DMS79 (cell line): ENCODE measurements at places on chromosomes 6 and 20.

GRCh38 chr6:42692137-42692911 lies 30.1 kb downstream of the PRPH2 start:
- DNase-seq = no peak

GRCh38 chr6:130389142-130389541 lies 23.3 kb downstream of the TMEM200A start:
- DNase-seq = no peak

- no peak for DNase-seq
These were observed 67.4 kb downstream of the MOXD1 start for GRCh38 chr6:132333639-132334520.

DNA sequence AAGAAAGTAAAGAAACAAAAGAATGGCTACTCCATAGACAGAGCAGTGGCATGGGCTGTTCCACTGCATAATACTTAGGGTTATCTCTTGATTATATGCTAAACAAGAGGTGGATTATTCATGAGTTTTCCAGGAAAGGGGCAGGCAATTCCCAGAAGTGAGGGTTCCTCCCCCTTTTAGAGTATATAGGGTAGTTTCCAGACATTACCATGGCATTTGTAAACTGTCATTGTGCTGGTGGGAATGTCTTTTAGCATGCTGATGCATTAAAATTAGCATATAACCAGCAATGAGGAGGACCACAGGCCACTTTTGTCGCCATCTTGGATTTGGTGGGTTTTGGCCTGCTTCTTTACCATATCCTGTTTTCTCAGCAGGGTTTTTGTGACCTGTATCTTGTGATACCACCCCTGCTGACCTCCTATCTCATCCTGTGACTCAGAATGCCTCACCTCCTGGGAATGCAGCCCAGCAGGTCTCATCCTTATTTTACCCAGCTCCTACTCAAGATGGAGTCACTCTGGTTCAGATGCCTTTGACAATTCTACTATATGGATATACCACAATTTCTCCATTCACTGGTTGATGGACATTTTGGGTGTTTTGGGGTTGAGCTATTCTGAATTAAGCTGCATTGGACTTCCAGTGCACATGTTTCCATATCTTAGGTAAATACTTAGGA lies 280.6 kb downstream of the FARS2 start:
- no peak for DNase-seq

GRCh38 chr20:52793339-52793963 lies 178.7 kb upstream of the TSHZ2 start:
- no peak for DNase-seq

DNA sequence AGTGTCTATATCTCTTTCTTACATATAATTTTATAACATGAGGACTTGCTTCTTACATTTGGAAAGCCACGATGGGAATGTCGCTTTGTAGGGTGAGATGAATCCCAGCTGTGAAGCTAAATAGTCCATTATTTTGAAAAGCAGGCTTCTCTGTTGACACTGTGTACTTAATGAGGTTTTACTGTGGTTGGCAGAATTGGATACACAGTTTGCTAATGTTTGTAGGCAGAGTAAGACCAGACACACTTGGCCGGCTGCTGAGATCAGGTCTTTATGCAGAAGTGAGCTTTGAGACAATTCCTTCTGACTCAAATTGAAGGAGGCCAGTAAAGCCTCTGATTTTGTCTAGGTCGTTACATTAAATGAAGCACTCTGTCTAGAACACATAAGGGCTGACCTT lies 93.0 kb downstream of the NDUFAF5 start:
- no peak for DNase-seq

DNA sequence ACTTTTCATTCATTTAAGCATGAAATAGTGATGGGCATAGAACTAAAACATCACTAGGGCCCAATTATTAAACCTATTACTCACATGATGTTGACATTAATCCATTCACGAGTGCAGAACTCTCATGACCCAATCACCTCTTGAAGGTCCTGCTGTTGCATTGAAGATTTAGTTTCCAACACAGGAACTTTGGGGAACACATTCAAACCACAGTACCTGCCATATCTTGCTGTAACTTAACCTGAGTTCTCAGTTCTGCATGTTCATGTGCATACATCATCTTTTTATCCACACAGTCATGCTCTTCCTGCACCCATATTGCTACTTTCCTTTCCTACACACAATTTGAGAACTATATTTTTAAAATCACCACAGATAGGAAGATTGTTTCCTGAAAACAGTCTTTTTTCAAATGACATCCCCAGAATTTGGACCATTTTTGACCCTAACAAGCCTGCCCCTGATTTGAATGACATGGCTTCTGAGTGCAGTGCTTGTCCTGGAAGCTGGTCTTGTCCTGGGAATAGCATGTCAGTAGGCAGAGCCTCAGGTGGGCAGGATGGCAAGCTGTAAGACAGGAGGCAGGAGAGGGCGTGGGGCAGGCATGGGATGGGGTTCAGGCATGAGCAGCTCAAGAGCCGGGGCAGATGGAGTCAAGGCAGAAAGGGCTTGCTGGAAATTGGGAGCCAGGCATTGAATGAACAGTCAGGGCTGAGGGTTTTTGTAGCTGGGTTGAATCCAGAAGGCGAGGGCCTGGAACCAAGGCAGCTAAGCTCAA lies 49.2 kb upstream of the FOXC1 start:
- DNase-seq = no peak

DNA sequence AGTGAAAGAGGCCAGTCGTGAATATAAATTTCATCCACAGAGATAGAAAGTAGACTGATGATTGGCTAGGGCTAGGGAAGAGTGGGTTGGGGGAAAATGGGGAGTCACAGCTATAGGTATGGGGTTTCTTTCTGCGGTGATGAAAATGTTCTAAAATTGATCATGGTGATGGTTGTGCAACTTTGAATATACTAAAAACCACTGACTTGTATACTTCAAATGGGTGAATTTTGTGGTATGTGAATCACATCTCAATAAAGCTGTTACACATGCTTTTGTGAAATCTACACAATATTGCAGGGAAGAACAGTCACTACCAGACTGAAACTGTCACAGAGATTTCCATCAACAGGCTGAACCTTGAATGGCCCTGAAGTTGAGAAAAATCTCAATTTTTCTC lies 61.5 kb downstream of the LYRM4 start:
- DNase-seq = no peak

DNA sequence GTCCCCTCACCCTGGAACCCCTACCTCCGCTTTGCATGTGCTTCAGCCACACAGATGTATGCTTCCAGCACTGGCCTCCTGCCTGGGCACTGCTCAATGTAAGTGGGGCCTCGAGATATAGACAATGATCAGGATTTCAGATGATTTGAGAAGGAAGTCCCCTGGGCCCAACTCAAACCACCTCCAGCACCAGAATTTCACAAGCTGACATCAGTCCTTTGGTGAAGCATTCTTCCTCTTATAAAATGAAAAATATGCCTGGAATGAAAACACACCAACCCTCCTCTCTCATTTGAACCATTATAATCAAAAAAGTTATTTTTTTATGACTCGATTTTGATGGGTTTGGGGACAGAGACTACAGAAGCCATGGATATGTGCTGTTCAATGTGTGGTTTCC lies 48.5 kb downstream of the BTBD3 start:
- no peak for DNase-seq

- DNase-seq = no peak
These were observed 130.7 kb downstream of the UTRN start for GRCh38 chr6:144415835-144416237.

DNA sequence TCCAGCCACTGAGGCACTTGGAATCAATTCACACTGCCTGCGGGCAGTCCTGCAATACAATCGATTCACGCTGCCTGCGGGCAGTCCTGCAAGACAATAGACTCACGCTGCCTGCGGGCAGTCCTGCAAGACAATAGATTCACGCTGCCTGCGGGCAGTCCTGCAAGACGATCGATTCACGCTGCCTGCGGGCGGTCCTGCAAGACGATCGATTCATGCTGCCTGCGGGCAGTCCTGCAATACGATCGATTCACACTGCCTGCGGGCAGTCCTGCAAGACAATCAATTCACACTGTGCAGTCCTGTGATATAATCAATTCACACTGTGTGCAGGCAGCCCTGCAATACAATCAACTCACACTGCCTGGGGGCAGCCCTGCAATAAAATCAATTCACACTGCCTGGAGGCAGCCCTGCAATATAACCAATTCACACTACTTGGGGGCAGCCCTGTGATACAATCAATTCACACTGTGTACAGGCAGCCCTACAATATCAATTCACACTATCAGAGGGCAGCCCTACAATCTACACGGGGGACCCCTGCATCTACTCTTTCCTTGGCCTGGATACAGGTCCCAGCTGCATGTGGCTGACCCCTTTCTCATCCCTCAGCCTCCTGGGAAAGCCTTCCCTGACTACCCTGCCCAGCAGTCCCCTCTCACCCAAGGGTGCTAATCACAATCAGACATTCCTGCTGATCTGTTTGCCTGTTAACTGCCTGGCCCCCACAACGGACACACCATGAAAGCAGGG lies 10.4 kb downstream of the TAF4 start:
- no peak for DNase-seq

- DNase-seq = no peak
These were observed 9.6 kb downstream of the BTNL2 start for GRCh38 chr6:32397252-32397920.

DNA sequence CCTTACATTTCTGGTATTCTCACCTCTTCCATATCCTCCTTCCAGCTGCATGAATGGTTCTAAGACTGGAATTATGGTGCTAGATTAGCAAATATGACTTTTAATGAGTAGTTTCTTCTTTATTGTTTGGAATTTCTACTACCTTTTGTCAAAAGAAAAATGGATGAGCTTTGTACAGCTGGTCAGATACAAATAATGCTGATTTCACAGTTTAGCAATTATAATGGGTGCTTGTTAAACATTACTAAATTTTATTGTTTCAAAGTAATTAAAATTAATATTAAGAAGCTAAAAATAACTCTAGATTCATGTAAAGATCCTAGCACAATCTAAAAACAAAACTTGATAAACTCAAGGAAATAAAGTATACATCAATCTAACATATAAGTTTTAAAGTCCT lies 32.3 kb upstream of the BEND6 start:
- no peak for DNase-seq

DNA sequence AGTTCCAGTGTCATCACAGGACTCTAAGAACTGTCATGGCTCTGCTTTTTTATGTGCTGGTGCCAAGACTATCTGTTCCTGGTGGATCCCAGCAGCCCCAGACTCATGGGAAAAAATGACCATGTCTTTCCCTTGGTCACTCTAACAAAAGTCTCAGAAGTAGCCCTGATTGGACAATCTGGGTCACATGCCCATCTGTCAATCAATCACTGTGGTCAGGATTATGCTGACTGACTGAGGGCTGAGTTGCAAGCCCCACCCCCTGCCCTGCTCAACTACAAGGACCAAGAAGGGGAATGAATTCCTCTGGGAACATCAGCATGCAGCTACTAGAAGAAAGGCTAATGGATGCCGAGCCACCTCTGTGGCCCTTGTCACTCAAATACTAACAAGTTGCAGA lies 91.6 kb downstream of the EDN3 start:
- no peak for DNase-seq

GRCh38 chr6:36204068-36204753 lies 7.7 kb downstream of the BRPF3 start:
- no peak for DNase-seq

DNA sequence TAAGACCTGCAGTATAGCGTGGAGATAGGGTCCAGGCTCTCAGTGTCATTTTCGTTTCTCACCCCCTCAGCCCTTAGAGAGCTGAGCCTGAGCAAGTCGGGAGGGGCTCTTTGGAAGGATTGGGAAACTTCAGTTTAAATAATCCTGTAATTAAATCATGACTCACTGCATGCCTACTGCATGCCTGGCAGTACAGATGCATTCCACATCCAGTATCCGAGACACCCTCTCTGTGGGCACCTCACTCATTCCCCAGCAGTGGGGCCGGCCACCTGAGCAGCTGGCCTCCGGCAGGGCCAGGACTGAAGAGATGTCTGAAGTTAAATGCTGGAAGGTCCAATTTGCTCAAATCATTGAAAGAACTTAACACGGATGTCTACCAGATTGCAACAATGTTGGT lies 316.6 kb downstream of the THBS2 start:
- DNase-seq = no peak

DNA sequence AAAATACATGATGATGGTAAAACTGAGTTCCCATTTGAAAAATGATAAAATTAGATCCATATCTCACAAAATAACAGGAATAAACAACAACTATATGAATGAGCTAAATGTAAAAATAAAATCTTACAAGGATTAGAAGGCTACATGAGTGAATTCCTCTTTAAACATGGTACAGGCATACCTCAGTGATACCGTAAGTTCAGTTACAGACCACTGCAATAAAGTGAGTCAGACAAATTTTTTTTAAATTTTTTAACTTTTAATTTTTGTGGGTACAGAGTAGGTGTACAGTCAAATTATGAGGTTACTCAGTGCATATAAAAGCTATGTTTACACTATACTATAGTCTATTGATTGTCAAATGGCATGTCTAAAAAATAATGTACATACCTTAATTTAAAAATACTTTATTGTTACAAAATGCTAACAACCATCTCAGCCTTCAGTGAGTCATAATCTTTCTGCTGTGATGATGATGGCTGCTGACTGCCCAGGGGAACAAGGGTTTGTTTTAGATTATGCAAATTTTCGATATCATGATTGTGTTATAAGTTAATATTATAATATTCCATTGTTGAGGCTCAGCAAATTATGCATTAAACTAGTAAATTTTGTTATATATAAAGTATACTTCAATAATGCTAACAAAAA lies 222.8 kb upstream of the RUNX2 start:
- no peak for DNase-seq

- DNase-seq = no peak
These were observed 59.4 kb upstream of the SCP2D1 start for GRCh38 chr20:18754030-18754652.

DNA sequence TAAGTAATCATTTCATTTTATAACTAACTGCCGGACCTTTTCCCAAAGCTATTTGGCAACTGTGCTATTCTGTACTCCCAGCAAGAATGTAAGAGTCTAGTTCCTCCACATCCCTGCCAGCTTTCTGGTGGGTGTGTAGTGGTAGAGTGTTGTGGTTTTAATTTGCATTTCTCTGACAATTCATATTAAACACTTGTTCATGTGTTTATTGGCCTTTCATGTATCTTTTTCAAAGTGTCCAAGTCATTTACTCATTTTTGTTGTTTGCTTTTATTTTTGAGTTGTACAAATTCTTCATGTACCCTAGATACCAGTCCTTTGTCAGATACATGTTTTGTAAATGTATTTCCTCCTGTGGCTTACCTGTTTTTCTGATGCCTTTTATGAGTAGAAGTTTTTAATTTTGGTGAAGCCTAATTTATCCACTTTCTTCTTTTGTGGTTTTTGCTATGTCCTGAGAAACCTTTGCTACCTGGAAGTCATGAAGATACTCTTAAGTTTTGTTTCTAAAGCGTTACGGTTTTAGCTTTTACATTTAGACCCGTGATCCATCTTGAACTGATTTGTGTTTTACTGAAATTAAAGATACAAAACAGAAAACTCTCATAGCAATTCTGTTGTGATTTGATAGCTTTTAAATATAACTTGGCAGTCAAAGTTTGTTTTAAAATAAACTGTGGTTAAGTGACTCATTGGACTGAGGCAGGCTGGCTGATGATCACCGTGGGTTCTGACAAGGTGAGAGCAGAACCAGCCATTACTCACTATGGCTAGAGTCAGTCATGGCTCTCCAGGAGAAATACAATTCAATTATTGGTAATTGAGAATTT lies 8.0 kb downstream of the MYLIP start:
- no peak for DNase-seq
